Cardiac muscle cell (in vitro differentiated cells and primary cell): ENCODE measurements at places on chromosomes 4 and X. TPM values are rescaled to one million over a fixed set of nuclear protein-coding genes. Genes with fewer than 3 reads are reported as not detected.

DNA sequence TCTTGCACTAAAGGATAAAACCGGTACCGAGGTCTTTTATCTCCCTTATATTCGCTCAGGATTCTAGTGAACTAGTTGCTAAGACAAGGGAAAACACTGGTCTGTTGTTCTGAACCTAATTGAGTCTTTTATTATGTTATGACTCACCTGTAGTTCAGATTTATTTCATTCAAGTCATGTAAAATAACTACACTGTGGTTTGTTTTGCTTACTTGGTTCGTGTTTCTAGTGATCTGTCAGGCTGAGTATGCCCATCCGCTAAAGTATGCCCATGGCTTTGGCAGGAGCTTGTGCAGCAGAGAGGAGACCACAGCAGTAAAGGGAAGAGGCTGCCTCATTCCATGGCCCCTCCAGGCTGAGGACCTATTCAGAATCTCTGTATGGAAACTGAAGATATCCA lies 126.1 kb downstream of the AFF1 start:
- H3K36me3 ChIP-seq: no peaks in the 10 kb centered on the region
- peaks cover 10% of the 10 kb centered on the region for H3K4me1 ChIP-seq
- no peak overlapping the region for H3K4me3 ChIP-seq
- no peak overlapping the region for H3K27ac ChIP-seq

DNA sequence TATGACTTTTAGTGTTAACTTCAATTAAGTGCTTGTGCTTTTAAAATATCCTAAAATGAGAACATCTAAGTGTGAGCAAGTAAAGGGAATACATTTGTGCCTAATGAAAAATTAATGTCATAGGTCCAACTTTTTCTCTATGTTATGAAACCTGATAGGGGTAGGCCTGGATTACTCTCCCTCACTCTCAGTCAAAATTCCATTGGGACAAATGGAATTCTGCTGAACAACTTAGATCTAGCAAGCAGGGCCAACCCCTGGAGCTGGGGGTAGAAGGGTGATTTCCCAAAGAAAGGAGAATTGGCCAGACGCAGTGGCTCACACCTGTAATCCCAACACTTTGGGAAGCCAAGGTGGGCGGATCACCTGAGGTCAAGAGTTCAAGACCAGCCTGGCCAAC lies 67.4 kb downstream of the EDNRA start:
- H3K27ac ChIP-seq: no peak overlapping the region
- H3K36me3 ChIP-seq: peaks cover 3% of the 10 kb centered on the region
- DNase-seq: no peak
- H3K4me1 ChIP-seq: no peaks in the 10 kb centered on the region
- H3K27me3 ChIP-seq: no peaks in the 10 kb centered on the region

DNA sequence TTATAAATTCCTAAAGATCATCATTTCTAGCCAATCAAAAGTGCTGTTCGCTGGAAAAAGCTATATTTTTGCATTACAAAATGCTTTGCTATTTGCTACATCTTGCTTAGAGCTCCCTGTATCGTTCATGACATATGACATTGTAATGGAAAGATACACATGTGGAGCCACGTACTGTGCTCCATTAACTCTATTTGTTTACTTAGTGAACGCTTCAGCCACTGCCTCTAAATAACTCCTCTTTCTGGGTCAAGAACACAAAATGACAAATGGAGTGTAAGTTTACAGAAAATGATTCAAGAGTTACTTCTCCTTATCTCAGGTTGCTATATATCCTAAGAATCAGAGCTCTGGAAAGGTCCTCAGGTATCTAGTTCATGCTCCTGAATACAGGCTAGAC lies 329.1 kb upstream of the SMIM31 start:
- H3K4me3 ChIP-seq: no peak overlapping the region
- H3K4me1 ChIP-seq: peaks cover 12% of the 10 kb centered on the region
- H3K27ac ChIP-seq: no peak overlapping the region
- no peaks in the 10 kb centered on the region for H3K27me3 ChIP-seq
- no peaks in the 10 kb centered on the region for H3K36me3 ChIP-seq
- no peak for DNase-seq

Gene RAB40AL
- total RNA-seq: 0.48 and 0.99 TPM in 2 replicates

- no peaks in the 10 kb centered on the region for H3K36me3 ChIP-seq
- no peaks in the 10 kb centered on the region for H3K4me1 ChIP-seq
- H3K4me3 ChIP-seq: no peak overlapping the region
- no peak for DNase-seq
- H3K27me3 ChIP-seq: no peaks in the 10 kb centered on the region
Measured at GRCh38 chr4:22988526-22988925, 295.8 kb downstream of the GBA3 start.

Gene TCEAL5
- total RNA-seq: 0.15 and 0.78 TPM in 2 replicates

- no peak overlapping the region for H3K27ac ChIP-seq
- H3K4me3 ChIP-seq: peak overlapping the region; percentile 95
- peaks cover 4% of the 10 kb centered on the region for H3K4me1 ChIP-seq
- no peaks in the 10 kb centered on the region for H3K36me3 ChIP-seq
- H3K27me3 ChIP-seq: peaks cover 61% of the 10 kb centered on the region
Measured at GRCh38 chr4:90127706-90128345, 632 bp downstream of the CCSER1 start.

DNA sequence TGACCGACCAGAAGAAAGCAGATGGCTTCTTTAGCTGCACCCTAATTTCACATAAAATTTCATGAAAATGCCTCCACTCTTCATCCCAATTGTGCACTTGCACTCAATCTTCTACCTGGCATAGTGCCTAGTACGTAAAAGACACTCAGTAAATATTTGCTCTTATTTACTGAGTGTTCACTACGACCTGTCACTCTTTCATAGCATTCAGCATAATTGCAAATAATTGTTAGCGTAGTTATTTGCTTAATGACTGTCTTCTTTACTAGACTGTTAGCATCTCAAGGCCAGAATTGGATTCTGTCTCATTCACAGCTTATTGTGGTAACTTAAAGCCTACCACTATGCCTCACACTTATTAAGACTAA lies 130.2 kb downstream of the ENOX2 start:
- H3K27me3 ChIP-seq: no peaks in the 10 kb centered on the region
- H3K27ac ChIP-seq: peak overlapping the region; percentile 96
- no peaks in the 10 kb centered on the region for H3K36me3 ChIP-seq
- no peak overlapping the region for H3K4me3 ChIP-seq
- peaks cover 57% of the 10 kb centered on the region for H3K4me1 ChIP-seq
- DNase-seq: no peak

Gene SLC6A14
- total RNA-seq: not detected in 2 replicates

GRCh38 chrX:65744965-65745364 lies 77.5 kb downstream of the MSN start:
- no peak overlapping the region for H3K27ac ChIP-seq
- H3K4me3 ChIP-seq: no peak overlapping the region
- H3K4me1 ChIP-seq: no peaks in the 10 kb centered on the region
- no peaks in the 10 kb centered on the region for H3K27me3 ChIP-seq

DNA sequence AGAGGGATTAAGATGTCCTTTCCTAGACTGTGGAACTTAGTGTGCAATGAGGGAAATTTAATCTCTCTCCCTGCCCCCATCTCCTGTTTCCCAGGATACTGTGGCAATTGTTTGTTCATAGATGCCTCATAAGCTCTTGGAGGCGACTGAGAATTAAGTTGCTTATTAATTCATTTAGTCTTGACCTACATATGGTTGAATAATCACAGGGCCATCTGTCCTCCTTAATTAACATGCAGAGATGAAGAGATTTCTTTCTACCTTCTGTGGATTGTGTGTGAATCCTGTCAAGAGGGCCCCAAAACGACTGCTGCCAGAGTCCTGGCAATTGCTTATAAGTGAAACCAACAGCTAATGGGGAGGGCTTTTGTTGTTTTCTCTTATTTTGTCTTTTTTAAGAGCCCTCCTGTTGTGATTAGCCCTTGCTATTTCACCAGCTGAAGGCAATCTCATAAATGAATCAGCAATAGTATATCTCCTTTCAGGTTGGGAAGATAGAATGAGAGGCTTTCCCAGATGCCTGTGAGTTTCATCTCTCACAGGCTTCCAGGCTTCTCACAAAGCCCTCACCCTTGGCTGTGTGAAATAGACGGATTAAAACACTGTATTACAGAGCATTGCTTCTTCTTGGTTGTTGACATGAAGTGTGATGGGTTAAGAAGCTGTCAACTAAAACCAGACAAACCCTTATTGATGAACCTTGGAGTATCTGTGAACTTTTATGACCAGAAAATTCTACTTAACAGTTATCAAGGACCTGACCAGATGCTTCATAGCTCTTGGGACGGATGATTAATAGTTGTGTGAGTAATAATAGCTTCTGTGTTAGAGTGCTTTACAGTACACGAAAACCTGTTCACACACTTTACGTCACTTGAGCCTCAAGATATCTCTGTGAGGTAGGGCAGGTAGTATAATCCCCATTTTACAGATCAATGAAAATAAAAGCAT lies 58.5 kb downstream of the PGRMC2 start:
- peak; percentile 27 for DNase-seq
- H3K36me3 ChIP-seq: no peaks in the 10 kb centered on the region
- no peaks in the 10 kb centered on the region for H3K4me1 ChIP-seq
- H3K4me3 ChIP-seq: no peak overlapping the region
- H3K27me3 ChIP-seq: no peaks in the 10 kb centered on the region

DNA sequence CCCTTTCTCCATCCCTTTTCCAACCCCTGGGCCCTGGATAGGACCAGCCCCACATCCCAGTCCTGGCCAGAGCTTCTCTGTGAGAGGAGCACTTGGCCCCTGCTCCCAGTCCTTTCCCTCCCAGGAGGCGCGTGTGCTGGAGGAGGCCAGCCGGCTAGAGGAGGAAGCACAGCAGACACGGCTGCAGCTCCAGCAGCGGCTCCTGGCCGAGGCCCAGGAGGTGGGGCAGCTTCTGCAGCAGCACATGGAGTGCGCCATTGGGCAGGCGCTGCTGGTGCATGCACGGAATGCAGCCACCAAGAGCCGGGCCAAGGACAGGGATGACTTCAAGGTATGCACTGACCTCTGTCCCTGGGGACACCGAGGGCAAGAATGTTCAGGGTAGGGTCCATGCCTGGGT lies 87.5 kb downstream of the EVC start:
- H3K36me3 ChIP-seq: peaks cover 14% of the 10 kb centered on the region
- H3K4me3 ChIP-seq: no peak overlapping the region
- no peaks in the 10 kb centered on the region for H3K4me1 ChIP-seq
- no peak overlapping the region for H3K27ac ChIP-seq
- no peaks in the 10 kb centered on the region for H3K27me3 ChIP-seq
- DNase-seq: no peak

DNA sequence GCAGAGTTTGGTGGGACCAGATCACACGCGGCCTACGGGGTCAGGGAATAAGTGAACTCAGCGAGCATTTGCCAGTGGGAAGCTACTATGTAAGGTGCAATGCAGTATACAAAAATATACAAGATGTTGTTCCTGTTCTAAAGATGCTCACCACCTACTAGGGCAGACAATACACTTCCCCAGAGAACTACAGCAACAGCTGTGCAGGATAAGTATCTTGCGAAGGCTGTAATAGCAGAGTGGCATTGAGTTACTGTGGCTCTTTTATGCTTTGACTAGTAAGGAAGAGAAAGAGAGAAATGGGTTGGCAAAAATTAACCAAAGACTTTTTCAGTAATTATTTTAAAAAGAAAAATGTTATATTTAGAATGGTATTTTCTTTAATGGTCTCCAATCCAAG lies 61.2 kb downstream of the CDS1 start:
- no peak overlapping the region for H3K4me3 ChIP-seq
- no peaks in the 10 kb centered on the region for H3K27me3 ChIP-seq
- peaks cover 21% of the 10 kb centered on the region for H3K4me1 ChIP-seq
- no peak overlapping the region for H3K27ac ChIP-seq
- no peaks in the 10 kb centered on the region for H3K36me3 ChIP-seq
- no peak for DNase-seq

Gene TRIML1
- total RNA-seq: not detected in 2 replicates

DNA sequence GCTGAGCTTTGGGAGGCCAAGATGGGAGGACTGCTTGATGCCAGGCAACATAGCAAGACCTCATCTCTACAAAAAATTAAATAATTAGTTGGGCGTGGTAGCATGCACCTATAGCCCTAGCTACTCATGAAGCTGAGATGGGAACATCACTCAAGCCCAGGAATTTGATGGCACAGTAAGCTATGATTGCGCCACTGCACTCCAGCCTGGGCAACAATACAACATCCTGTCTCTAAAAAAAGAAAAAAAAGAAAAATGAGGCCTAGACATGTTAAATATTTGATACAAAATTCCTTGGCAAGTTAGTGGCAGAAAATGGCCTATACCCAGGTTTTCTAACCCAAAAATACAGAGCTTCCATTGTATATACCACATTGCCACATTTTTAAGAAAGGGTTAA lies 88.1 kb upstream of the MAB21L2 start:
- no peak overlapping the region for H3K4me3 ChIP-seq
- peak; percentile 65 for DNase-seq
- no peak overlapping the region for H3K27ac ChIP-seq
- no peaks in the 10 kb centered on the region for H3K27me3 ChIP-seq
- H3K4me1 ChIP-seq: no peaks in the 10 kb centered on the region

Gene ITM2A
- 12.9 and 14.7 TPM in 2 replicates for total RNA-seq

- DNase-seq: no peak
- no peaks in the 10 kb centered on the region for H3K36me3 ChIP-seq
- H3K4me1 ChIP-seq: no peaks in the 10 kb centered on the region
- H3K27me3 ChIP-seq: no peaks in the 10 kb centered on the region
- H3K27ac ChIP-seq: no peak overlapping the region
- no peak overlapping the region for H3K4me3 ChIP-seq
Measured at GRCh38 chr4:114200026-114200425, 220.6 kb upstream of the ARSJ start.

Gene ADH1B
- total RNA-seq: not detected in 2 replicates

Gene LANCL3
- total RNA-seq: 0.28 and 0.33 TPM in 2 replicates

DNA sequence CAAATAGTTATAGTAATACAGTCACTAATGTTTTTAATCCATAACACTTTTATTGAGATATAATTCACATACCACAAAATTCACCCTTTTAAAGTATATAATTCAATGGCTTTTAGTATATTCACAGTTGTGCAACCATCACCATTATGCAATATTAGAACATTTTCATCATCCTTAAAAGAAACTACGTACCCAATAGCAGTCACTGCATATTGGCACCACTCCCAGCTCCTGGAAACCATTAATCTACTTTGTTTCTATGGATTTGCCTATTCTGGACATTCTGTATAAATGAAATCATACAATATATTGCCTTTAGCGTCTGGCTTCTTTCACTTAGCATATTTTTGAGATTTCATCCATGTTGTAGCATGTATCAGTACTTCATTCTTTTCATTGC lies 99.3 kb downstream of the AMMECR1 start:
- no peak overlapping the region for H3K4me3 ChIP-seq
- no peaks in the 10 kb centered on the region for H3K4me1 ChIP-seq
- DNase-seq: no peak
- no peaks in the 10 kb centered on the region for H3K27me3 ChIP-seq
- peaks cover 5% of the 10 kb centered on the region for H3K36me3 ChIP-seq

Gene HSPA4L
- 2.2 and 2.4 TPM in 2 replicates for total RNA-seq

Gene FAM47A
- not detected in 2 replicates for total RNA-seq
